Effector memory CD4-positive, alpha-beta T cell (primary cell): ENCODE measurements at places on chromosomes 11 and 22.

GRCh38 chr22:27867085-27867952 is 51.7 kb downstream of the PITPNB start:
- no peak for DNase-seq

GRCh38 chr11:77548552-77549445 is 41.0 kb upstream of the AQP11 start:
- DNase-seq = no peak

DNA sequence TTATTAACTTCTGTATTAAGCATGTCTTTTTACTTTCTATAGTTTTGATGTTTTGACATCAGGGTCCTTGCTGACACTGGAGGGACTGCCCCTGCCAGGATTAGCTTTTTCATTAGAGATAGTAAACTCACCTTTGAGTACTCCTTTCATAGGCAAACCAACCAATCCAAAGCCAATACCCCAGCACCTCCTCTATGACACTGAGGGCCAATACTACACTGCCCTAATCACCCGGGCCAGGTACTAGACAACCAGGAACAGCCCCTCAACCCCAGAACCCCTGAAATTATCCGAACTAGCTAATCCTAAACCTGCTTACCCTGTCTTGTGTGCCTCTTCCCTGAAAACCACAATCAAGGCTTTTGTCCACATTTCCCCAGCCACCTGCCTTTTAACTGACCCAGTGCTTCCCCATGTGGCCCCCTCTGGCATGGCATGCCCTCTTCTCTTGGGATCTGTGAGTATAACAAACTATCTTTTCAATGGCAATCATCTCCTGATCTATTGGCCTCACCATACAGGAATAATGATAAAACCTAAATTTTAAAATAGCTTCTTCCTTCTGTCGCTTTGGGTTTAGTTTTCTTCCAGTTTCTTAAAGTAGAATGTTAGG is 31.2 kb downstream of the RAB6A start:
- no peak for DNase-seq

DNA sequence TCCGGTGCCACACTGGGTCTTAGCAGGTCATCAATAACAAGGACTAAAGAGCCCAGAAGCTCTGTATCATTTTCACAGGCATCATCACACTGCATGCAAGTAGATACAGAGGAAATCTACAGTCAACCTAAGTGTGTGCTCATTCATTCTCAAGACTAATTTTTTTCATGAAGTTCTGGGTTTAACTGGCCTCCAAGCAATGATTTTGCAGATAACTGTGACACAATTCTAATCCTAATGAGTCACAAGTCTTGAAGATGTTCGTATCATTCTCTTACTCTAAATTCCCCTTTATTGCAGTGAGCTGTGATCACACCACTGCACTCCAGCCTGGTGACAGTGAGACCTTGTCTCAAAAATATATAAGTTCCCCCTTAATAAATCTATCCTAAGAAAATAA is 2.5 kb downstream of the OR52W1 start:
- DNase-seq = no peak

- DNase-seq = no peak
Observed at GRCh38 chr11:83764643-83765042, 478.5 kb upstream of the CCDC90B start.

GRCh38 chr11:125375146-125375545 is 120.9 kb downstream of the FEZ1 start:
- no peak for DNase-seq

DNA sequence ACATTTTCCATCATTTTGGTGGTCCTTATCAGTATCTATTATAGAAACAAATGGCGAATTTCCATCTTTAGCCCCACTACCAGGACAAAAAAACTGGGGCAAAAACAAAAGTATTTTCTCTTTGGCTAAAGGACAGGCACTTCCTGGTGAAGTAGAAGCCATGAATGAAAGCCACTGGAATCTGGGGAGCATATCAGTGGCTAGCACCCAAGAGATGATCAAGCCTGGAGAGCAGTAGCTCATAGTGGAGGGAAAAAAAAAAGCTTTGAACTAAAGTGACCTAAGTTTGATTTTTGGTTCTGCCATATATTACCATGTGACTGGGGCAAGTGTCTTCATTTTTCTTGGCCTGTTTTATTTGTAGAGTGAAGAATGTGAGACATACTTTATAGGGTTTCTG is 272.3 kb downstream of the GUCY1A2 start:
- no peak for DNase-seq
